Muscle of back (tissue), 13 donors: ENCODE measurements at places on chromosomes 16 and 17. TPM values are rescaled to one million over a fixed set of nuclear protein-coding genes. Genes with fewer than 3 reads are reported as not detected.

WNK4 gene
- polyA plus RNA-seq: 0.36 TPM

HOXB8 gene
- 0.29 TPM for polyA plus RNA-seq

TCAP gene
- 346 TPM for polyA plus RNA-seq

TEKT1 gene
- polyA plus RNA-seq: 0.24 TPM

MYOCD gene
- 0.69 TPM for polyA plus RNA-seq

OR1D2 gene
- polyA plus RNA-seq: not detected

WWP2 gene
- polyA plus RNA-seq: 13.0 TPM

CCDC144A gene
- polyA plus RNA-seq: 0.54 TPM

KREMEN2 gene
- polyA plus RNA-seq: 27.6 TPM

PRSS27 gene
- 1.6 TPM for polyA plus RNA-seq

NGFR gene
- polyA plus RNA-seq: 44.6 TPM

ULK2 gene
- 20.8 TPM for polyA plus RNA-seq

RAB11FIP4 gene
- polyA plus RNA-seq: 1.7 TPM

SMIM36 gene
- not detected for polyA plus RNA-seq

PHLPP2 gene
- 4.9 TPM for polyA plus RNA-seq

KCNAB3 gene
- 5.0 TPM for polyA plus RNA-seq

CDRT15L2 gene
- not detected for polyA plus RNA-seq

KRTAP4-16 gene
- polyA plus RNA-seq: not detected

RANBP10 gene
- polyA plus RNA-seq: 17.5 TPM

ABCA10 gene
- polyA plus RNA-seq: 4.5 TPM

CIBAR2 gene
- not detected for polyA plus RNA-seq

KRTAP3-1 gene
- polyA plus RNA-seq: not detected

ENGASE gene
- 18.1 TPM for polyA plus RNA-seq

SYNRG gene
- polyA plus RNA-seq: 22.2 TPM

PIK3R5 gene
- polyA plus RNA-seq: 1.2 TPM

KRTAP2-3 gene
- polyA plus RNA-seq: not detected

RAB37 gene
- polyA plus RNA-seq: 0.38 TPM

SECTM1 gene
- 5.5 TPM for polyA plus RNA-seq

BRIP1 gene
- 6.2 TPM for polyA plus RNA-seq

HOXB9 gene
- polyA plus RNA-seq: 0.48 TPM

CHST5 gene
- polyA plus RNA-seq: 0.07 TPM

SRCIN1 gene
- 1.1 TPM for polyA plus RNA-seq

DHX58 gene
- polyA plus RNA-seq: 8.7 TPM

ERAL1 gene
- 42.9 TPM for polyA plus RNA-seq

KRTAP4-4 gene
- not detected for polyA plus RNA-seq

C16orf96 gene
- polyA plus RNA-seq: 0.14 TPM

LGALS9C gene
- not detected for polyA plus RNA-seq

ARSG gene
- 3.0 TPM for polyA plus RNA-seq

OR3A2 gene
- 0.15 TPM for polyA plus RNA-seq

SLC13A5 gene
- 0.10 TPM for polyA plus RNA-seq

PRR35 gene
- 0.15 TPM for polyA plus RNA-seq

ACSM2A gene
- polyA plus RNA-seq: 0.36 TPM
